ENCODE measurements at places on chromosomes 4 and X. TPM values are rescaled to one million over a fixed set of nuclear protein-coding genes. Genes with fewer than 3 reads are reported as not detected.

The BEND2 gene
- not detected for total RNA-seq

The INTS6L gene
- 30.5 TPM for total RNA-seq

GRCh38 chr4:97548943-97549583, 594.2 kb downstream of the STPG2 start:
- no peak for DNase-seq

The CPZ gene
- total RNA-seq: not detected

The MRFAP1L1 gene
- 27.0 TPM for total RNA-seq

The RBM47 gene
- 0.92 TPM for total RNA-seq

DNA sequence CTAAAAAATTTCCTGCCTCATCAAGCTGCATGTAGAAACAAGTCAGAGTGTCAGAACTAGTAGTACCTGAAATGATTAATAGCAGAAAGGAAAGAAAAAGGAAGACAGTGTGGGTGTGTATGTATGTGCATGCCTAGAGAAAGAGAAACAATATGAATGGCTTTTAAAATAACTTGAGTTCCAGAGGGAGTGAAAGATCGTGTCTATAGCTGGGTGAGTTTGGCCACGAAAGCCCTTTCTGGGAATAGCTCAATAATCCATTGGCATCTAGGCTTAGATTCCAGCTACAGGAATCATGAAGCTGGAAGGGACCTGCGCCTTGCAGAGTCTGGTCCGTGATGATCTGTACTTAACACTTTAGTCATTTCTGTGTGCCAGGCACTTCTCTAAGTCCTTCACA, 195.6 kb downstream of the RAPGEF2 start:
- no peak for DNase-seq
